ENCODE measurements at places on chromosomes 2 and 18.
A peak's percentile ranks its signal among the peaks of the same experiment; 100 is the strongest.

GRCh38 chr2:230949966-230950873 lies 25.2 kb upstream of the GPR55 start:
- no peak for DNase-seq

DNA sequence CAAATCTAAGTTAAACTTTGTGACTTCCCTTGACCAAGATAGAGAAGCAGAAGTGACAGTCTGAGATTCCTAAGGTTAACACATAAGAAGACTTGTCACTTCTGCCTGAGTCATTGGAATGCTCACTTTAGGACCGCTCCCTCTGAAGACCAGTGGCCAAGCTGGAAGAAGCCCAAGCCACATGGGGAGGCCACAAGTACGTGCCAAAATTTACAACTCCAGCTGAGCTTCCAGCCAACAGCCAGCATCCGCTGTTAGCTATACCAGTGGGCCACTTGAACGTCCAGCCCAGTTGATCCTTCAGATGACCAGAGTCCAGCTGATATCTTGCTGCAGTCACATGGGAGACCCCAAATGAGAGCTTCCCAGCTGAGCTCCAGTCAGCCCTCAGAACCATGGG lies 18.1 kb upstream of the ANTXR1 start:
- no peak for DNase-seq

DNA sequence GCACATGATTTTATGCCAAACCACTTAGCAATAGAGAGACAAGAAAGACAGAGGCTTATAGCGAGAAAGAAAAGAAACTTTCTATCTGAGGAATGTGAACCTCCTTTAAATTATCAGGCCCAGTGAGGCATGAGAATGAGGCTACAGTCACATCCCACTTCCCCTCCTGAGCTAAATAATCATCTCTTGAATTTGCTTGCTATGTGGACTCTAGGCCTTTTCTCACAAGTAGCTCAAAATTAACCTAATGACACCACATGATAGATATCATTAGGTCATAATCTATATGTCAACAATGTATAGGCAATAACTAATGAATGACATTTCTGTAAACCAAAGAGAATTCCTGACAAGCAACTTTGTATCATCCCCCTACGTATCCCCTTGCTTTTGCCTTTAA lies 301.5 kb upstream of the MGAT5 start:
- DNase-seq = no peak

DNA sequence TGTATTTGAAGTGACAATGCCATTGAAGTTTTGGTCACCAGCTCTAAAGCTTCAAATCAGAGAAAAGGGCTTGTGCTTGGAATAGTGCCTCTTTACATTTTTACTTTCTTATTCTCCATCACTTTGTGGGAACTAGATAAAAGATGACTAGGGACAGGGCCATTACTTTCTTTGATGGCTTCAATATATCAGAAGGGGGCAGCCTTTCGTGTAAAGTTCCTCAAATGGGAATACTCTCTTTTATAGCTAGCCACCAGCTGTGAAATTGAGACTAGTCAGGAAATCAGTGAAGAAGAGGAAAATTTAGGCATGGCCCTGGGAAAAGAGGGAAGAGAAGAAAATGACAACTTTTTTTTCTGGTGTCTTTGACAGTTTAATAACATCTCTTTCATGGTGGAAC lies 242.5 kb downstream of the DCC start:
- no peak for DNase-seq

DNA sequence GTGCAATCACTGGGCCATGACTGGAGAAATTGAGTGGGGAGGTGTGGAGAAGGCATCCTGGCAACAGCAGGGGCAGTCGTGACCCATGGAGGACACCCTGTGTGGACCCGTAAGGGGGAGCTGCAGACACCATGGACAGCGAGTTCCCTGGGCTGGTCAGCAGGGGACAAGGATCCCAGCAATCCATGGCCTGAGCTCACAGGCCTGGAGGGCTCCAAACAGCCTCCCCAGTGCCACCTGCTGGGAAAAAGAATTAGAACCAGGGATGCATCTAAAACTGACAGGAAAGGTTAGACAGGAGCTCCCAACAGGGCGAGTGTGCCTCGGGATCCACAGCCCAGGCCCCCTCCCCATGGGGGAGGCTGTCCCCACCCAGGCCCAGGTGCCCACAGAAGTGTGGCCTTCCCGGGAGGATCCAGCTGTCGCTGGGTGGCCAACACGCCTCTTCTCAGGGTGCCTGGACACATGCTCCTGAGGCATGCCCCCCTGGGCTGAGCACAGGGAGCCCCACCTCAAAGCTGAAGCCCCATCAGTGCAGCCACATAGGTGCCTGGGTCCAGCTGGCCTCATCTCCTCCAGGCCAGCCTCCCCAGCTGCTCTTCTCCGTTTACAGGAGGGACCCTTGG lies 20.5 kb upstream of the KIF1A start:
- DNase-seq = peak; percentile 23

GRCh38 chr2:26694001-26694400 lies 1.5 kb downstream of the KCNK3 start:
- no peak for DNase-seq

GRCh38 chr18:30709595-30709994 lies 332.9 kb downstream of the DSC3 start:
- DNase-seq = no peak

GRCh38 chr18:48781163-48781987 lies 169.4 kb downstream of the SMAD7 start:
- DNase-seq = no peak

DNA sequence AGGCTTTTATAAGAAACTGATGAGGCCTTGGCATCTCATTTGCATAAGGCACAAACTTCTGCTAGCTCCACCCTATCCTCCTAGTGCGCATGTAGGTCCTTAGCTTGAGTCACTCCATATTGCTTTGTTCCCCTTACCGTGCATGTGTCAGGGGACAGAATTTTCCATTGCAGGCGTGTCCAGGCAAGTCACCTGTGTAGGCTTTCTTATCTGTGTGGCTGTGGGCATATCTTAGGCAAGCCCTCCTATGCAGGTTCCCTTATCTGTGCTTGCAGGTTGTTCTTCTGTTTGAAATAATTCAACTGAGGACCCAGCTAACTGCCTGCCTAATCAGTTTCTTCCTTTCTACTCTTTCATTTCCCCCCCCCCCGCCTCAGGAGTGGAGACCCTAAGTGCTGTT lies 63.3 kb upstream of the CDCA7 start:
- DNase-seq = no peak

DNA sequence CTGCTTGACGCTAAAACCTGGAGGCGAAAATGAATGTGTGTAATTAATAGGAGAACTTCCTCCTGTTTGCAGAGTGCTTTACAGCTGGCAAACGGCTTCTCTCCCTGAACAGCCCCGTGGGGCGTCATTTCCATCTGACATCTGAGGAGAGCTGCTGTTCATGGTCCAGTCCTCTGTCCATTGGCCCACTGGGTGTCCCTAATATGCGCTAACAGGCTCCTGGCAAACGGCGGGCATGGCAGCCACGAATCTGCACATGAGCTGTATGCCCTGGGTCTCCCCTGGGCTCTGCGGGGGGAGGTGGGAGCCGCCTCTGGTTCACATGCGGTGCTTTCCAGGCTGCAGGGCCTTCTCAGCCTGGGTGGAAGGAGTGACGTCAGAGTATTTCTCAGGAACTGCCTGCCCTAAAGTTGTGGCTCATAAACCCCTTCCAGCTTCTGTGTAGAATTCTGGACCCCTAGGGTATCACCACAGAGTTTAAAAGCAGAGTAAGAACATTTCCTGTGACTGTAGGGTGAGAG lies 73.2 kb downstream of the LRRFIP1 start:
- peak; percentile 83 for DNase-seq

DNA sequence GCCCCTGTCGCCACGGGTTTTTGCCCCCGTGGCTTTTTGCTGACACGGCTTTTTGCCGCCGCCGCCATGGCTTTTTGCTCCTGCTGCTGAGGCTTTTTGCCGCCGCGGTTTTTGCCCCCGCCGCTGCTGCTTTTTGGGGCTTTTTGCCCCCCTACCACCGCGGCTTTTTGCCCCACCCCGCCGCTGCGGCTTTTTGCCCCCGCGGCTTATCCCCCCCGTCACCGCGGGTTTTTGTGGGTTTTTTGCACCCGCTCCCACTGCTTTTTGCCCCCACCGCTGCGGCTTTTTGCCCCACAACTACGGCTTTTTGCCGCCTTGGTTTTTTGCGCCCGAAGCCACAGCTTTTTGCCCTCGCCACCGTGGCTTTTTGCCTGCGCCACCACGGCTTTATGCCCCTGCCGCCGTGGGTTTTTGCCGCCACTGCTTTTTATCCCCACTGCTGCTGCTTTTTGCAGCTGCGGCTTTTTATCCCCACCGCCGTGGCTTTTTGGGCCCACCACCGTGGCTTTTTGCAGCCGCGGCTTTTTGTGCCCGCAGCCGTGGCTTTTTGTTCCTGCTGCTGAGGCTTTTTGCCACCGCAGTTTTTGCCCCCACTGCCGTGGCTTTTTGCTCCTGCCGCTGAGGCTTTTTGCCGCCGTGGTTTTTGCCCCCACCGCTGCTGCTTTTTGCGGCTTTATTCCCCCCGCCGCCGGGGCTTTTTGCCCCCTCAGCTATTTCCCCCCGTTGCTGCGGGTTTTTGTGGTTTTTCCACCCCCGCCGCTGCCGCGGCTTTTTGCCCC lies 2798.0 kb upstream of the TEKT4 start:
- DNase-seq = no peak

DNA sequence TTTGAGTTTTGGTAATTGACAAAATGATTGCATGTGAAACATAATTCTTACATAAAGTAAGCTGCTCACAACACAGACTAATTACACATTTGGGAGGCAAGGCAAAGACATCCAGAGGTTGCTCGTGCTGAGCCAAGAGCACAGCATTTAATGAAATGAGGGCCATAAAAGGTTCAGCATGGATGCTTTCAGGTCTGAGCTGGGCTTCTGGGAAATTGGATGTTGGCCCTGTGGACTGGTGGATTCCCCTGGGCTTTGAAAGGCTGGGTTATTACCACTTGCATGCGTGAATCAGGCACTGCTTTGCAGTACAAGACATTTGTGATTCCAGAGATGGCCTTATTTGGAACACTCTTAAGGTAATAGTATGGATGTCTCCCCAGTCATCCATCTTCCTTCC lies 533.5 kb upstream of the NRP2 start:
- DNase-seq = no peak

DNA sequence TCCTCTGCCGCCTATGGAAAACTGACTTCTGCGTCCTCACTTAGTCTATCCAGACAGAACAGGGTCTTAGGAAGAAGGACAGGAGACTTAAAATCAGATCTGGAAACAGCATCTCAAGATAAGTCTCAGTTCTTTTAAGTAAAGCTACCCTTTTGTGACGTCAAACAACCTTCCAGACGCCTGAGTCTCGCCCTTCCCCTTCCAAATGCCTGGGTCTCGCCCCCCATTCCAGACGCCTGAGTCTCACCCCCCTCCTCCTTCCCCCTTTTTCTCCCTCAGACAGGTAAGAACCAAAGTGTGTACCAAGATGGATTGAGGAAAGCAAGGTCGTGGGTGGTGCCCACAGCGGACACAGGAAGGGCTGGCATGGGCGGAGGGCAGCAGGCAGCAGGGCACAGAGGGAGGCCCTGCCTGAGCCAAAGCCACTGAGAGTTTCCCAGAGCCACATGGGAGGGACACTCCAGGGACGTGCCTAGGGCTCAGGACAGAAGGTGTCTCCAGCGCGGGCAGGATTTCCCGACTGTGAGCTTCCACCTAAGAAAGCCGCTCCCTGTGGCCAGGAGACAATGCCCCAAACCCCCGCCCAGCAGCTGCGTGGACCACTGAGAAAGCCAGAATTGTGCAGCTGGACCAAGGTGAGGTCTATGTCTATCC lies 51.3 kb downstream of the ANKMY1 start:
- DNase-seq = no peak

Data from CD4-positive, alpha-beta T cell treated with Interleukin-17A for 1 hour (primary cell).